Gastroesophageal sphincter (tissue), 4 donors: ENCODE measurements at places on chromosomes 4 and X. TPM values are rescaled to one million over a fixed set of nuclear protein-coding genes. Genes with fewer than 3 reads are reported as not detected.

DNA sequence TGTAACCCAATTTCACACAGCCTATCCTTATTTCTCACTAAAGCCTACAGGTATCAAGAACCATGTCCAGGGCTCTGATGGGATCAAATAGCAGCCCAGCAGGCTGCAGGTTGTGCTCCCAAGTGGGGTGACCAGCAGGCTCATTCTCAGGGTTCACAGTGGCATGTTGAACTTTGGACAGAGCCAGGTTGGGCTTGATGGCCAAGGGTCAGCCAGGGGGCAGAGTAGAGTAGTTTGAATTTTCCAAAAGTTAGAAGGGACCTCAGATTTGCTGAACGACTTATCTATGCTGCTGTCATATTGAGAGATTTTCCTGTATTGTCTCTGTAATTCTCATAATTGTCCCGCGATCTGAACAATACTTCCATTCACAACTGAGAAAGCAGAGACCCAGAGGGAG, 310.8 kb upstream of the BOD1L1 start:
- ATAC-seq = no peak

DNA sequence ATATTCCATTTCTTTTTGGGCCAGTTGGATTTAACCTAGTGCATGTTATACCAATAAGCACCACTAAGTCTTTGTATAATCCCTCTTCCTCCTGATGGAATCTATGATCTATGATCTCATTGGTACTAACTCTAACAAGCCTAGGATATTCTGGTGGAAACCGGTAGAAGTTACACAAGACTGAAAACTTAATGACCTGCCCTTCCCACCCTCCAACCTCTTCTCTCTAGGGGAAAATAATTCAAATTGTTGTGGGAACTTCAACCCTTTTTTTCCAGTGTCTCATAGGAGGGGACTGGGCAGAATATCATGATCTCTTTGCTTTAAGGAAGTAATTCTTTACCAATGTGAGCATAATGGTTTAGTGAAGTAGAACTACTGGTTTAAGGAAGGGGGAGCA, 289.5 kb upstream of the BOD1L1 start:
- no peak for ATAC-seq

- ATAC-seq = no peak
These were observed 48.1 kb downstream of the UGT2A2 start for GRCh38 chr4:69591364-69591763.

GRCh38 chrX:16566571-16566970, 83.4 kb upstream of the S100G start:
- ATAC-seq = no peak

- ATAC-seq = no peak
These were observed 1508.3 kb downstream of the RAPGEF2 start for GRCh38 chr4:160611181-160611580.

- ATAC-seq = no peak
These were observed 2456.4 kb downstream of the PCDH7 start for GRCh38 chr4:33176566-33176965.

The ZNF330 gene
- total RNA-seq = 42.5 TPM

GRCh38 chr4:152039023-152039481, 278.2 kb upstream of the GATB start:
- peak; percentile 74 for ATAC-seq

- no peak for ATAC-seq
These were observed 124.0 kb upstream of the POF1B start for GRCh38 chrX:85503258-85504158.

- ATAC-seq = peak; percentile 90
These were observed 61.9 kb upstream of the NFKB1 start for GRCh38 chr4:102439236-102439614.

GRCh38 chr4:22688236-22688635, 4.5 kb upstream of the GBA3 start:
- no peak for ATAC-seq

The IGFBP7 gene
- total RNA-seq = 478 TPM

DNA sequence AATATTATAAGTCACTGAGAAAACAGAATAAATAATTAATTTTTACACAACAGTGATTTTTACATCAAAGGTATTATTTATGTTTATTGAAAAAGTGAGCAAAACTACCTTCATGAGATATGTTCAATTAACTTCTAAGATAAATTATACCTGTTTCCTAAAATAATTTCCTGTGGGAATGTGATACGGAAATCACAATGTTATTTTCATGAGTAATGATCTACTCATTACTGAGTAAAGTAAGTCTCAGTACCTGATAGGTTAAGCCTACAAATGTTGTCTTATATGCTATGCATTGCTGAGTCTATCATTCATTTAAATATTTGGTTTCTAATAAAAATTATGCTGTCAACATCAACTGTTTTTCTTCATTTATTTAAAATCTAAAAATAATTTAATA, 324.0 kb downstream of the STPG2 start:
- no peak for ATAC-seq

DNA sequence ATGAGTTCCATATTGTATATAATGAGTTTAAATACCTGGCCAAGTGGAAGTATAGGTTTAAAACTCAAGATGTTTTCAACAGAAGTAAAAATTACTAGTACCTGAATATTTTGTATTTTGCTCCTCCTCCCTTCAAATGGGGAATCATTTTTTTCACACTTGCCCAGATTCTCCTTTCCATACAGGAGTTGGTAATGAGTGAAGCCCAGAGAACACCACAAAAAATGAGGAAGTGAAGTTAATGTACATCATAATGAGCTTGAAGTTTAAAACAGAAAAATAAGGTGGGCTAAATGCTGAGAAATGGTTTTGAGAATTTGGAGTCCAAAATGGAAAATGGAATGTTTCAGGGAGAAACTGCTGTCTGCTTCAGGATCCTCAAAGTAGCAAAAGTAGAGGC, 364.8 kb upstream of the EMCN start:
- ATAC-seq = no peak

DNA sequence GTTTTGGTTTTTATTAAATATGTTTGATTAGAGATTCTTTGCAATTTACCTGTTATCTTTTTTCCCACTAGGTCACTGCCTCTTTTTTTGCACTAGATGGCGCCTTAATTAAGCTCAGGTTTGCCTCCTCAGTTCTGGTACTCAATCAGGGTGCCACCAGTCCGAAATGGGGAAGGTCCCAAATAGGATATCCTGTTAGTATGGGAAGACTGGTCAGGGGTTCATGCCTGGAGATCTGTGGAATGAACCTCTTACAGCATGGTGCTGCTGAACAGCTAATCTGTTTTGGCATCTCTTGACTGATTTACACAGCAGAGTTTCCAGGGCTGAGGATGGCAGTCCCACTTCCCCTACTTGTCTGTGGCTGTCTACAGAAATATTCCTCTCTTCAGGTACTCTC, 24.2 kb upstream of the VSIG1 start:
- ATAC-seq = no peak

The MAGEC1 gene
- not detected for total RNA-seq

The SLC7A11 gene
- total RNA-seq = 0.19 TPM

The RBMX2 gene
- 17.6 TPM for total RNA-seq

GRCh38 chrX:130715299-130715698, 187.7 kb downstream of the ENOX2 start:
- ATAC-seq = no peak

- ATAC-seq = no peak
These were observed 282.1 kb downstream of the BCOR start for GRCh38 chrX:39815631-39816030.

The MAGEA9 gene
- not detected for total RNA-seq

The CT55 gene
- not detected for total RNA-seq

DNA sequence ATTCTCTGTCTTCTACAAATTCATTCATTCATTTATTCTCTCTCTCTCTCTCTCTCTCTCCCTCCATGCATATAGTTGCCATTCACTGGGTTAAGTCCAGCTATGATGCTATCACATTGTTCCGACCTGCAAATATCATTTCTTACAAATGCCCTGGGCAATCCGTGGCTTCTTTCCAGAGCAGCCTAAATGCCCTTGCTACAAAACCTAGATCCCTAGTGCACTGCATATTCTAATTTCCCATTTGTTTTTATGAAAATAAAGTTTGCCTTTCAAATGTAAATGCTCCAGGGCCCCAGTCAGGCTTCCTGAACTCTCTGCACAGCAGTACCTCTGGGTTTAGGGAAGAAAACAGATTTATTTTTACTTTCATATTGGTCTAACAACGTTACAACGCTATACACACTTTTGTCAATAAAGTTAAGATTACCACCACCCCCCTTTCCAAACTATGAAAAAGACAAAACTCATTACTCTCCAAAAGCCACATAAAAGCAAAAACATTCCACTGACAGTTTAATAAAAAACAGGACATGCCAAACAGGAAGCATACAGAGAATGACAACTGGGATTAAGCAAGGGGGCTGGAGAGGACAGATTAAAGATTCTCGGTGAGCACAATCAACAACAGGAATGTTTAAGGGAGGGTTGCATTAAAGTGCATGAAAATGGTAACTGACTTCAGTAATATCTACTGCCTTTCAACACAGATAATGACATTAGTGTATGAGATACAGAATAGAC, 104.3 kb downstream of the USP46 start:
- ATAC-seq = no peak

DNA sequence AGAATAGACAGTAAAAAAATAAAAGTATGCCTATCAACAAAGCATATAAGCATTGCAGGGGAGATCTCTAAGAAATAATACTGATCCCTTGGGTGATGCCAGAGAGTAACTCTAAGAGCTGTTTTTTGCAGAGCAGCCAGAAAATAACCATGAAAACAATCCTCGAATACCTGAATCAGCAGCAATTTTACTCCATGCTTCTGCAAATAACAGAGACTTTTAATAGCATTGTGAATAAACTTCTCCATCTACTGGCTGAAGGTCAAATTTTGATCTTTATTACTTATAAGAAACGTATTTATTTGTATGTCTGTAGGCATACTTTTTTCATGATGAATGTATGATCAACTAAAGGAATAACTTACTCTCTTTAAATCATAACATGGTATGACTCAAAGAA, 334.5 kb downstream of the GALNTL6 start:
- no peak for ATAC-seq

DNA sequence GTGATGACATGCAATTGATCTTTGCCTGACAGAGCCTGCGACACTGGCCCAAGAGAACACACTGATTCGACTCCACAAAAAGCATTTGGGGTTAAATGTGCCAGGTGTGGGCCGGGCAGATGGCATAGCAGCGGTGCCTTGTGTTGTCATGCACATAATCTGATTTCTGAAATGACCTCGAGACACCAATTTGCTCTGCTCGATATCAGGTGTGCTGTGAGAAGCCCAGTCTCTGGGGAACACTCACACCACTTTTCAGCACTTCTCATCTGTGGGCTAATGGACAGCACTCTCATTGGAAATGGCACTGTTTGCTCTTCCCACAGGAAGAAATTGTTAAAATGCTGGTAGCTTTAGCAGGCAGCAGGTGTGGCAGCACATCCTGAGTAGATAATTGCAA, 738.3 kb upstream of the TENM3 start:
- no peak for ATAC-seq

The SMPX gene
- total RNA-seq = 14.8 TPM

- ATAC-seq = no peak
These were observed 30.0 kb upstream of the PGK1 start for GRCh38 chrX:78074088-78074487.

DNA sequence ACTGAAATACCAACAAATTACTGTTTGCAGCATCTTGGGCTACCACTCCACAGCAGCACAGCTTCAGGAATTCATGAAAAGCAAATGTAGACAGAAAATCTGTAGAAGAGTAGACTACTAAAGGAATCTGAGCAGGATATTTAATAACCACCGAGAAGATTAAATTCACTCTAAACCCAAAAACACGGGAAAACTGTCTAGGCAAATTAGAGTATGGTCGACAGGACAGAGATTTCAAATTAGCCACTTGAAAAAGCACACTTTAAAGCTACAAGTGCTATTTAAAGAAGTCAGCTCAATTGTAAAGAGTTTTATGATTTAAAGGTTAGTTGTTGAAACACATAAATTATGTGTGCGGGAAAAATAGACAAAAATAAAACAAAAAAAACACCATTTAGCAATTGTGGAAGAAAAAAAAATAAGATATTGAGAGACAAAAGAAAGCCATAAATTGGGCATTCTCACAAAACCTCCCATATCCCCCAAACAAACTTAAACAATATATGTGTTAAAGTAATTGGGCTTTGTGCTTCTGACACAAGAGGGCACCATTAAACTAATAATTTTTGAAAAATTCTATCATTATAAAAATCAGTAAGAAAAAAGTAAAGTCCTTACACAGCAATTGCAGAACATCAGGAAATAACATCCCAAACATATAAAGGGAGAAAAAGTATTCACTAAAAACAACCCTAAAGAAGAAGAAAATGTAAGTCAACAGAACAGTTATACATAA, 880.8 kb downstream of the TECRL start:
- no peak for ATAC-seq

The HSFX2 gene
- total RNA-seq = not detected

- no peak for ATAC-seq
These were observed 71.8 kb upstream of the NR3C2 start for GRCh38 chr4:148514041-148514440.

DNA sequence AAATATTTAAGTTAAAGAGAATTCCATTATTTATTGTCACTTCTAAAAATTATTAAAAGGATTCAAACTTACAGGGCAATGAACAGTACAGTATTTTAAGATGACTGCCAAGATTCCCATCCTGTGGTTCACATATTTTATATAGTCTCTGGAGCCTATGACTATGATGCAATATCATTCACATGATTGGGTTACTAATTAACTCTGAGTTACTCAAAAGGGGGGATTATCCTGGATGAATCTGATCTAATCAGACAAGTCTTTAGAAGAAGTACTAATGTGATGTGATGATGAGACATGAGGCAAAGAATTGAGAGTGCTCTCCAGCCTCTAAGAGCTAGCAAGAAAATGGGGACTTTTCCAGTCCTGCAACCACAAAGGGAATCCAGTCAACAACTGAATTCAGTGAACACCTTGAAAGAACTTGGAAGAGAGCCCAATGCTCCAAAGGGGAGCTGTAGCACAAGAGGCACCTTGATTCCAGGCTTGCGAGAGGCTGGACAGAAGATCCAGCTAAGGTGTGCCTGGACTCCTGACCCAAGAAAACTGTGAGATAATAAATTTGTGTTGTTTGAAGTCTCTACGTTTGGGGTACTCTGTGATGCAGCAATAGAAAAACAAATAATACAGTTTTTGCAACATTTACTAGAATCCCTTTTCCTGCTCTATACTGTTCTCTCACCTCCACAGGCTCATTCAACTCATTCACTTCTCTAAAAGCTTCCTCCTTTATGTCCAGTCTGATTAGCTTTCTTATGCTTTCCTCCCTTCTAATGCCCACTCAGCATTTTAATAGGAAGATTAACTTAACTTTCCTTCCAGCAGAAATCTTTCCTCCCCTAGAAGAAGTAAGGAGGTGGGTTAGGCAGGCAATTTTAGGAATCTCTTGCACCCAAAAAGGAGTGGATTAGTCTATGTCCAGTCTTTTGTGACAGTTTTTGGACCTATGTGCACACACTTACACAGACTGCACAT, 133.8 kb upstream of the LCORL start:
- ATAC-seq = no peak
